ENCODE measurements at places on chromosomes 4 and X.

DNA sequence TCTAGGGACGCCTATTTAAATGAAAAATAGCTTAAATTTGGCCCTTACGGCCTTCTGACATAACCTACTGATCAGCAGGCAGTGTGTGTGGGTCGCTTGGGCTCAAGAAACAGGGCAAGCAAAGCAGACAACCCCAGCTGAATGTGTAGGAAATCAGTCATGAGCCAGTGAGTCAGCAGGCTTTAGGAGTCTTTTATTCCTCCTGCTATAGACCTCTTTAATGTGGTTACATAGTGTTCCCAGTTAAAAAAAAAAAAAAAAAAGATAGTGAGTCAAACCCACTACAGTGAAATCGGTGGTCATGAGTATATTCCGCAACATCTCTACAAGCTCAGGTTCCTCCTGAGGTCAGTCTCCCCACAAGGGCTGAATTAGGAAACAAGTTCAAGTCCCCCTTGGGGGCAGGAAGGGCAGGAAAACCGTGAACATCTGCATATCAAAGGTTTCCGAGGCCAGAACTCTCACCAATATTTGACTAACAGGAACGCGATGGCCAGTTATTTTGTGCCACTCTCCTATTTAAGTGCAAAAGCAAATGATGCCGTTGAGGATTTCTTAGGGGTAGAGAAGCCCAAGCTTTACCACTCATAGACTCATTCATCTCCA is 32.7 kb downstream of the ACSL1 start:
- DNase-seq, result peak; percentile 25

DNA sequence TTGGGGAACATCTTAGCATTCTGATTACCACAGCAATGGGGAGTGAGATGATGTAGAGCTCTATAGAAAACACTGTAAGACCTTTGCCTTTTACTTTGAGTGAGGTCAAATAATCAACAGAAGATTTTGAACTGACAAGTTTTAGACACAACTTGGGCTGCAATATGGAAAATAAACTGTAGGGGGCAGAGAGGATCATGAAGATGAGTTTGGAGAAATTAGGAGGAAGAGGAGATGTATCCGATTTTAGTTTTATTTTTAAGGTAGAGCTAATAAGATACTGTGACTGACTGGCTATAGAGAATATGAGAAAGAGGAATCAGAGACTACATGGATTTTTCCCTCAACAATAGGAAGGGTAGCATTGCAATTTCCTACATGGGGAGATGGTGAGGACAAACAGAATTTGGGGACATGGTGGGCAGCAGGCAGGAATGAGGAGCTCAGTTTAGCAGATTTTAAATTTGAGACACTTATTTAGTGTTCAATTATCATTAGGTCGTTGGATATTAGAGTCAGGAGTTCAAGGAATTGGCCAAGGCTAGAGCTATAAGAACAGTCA is 563.1 kb downstream of the INPP4B start:
- DNase-seq, result no peak

DNA sequence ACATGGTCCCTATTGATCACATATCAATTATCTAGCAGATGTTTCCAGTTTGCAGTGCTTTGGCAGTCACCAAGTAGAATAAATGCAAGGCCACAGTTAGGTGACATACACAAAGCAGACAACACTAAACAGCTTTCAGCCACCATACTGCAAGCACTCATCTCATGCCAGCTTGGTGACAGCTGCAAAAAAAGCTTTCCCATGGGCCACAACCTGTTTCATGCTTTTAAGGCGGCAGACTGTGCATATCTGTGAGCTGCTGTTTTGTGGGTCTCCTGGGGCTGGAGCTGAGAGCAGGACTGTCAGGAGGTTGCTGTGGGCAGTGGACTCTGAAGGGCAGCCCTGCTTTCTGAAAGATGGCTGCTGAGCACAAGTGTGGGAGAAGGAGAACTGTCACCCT is 82.6 kb downstream of the FHDC1 start:
- no peak for DNase-seq

- peak; percentile 64 for DNase-seq
Observed at GRCh38 chr4:8917868-8918783, 46.5 kb upstream of the HMX1 start.

GRCh38 chrX:152177497-152178269 is 39.3 kb upstream of the MAGEA10 start:
- DNase-seq, result no peak

- no peak for DNase-seq
Observed at GRCh38 chr4:120225527-120225926, 158.9 kb upstream of the MAD2L1 start.

Measured in activated CD4-positive, alpha-beta T cell treated with anti-CD3 and anti-CD28 coated beads for 24 hours (primary cell).